GM23338 (cell line): ENCODE measurements at places on chromosomes 13 and 19. TPM values are rescaled to one million over a fixed set of nuclear protein-coding genes. Genes with fewer than 3 reads are reported as not detected.
A peak's percentile ranks its signal among the peaks of the same experiment; 100 is the strongest.

GRCh38 chr13:86020351-86021002 is 221.3 kb upstream of the SLITRK6 start:
- no peaks in the 10 kb centered on the region; the same call in 1 of the 2 replicates for H3K4me1 ChIP-seq
- H3K27me3 ChIP-seq, result no peaks in the 10 kb centered on the region
- no peaks in the 10 kb centered on the region for H3K36me3 ChIP-seq

GRCh38 chr13:72125561-72125960 is 258.6 kb upstream of the DACH1 start:
- H3K4me3 ChIP-seq, result no peak overlapping the region
- peaks cover 19% of the 10 kb centered on the region for H3K4me1 ChIP-seq
- DNase-seq, result no peak
- H3K27ac ChIP-seq, result no peak overlapping the region

- no peaks in the 10 kb centered on the region for H3K27me3 ChIP-seq
- H3K27ac ChIP-seq, result no peak overlapping the region
- no peak for DNase-seq
- H3K36me3 ChIP-seq, result 0 out of 2 replicates have a peak, but pooled peaks cover under 1% of the 10 kb centered on the region
Measured at GRCh38 chr19:15885919-15886318, 12.0 kb downstream of the CYP4F2 start.

DNA sequence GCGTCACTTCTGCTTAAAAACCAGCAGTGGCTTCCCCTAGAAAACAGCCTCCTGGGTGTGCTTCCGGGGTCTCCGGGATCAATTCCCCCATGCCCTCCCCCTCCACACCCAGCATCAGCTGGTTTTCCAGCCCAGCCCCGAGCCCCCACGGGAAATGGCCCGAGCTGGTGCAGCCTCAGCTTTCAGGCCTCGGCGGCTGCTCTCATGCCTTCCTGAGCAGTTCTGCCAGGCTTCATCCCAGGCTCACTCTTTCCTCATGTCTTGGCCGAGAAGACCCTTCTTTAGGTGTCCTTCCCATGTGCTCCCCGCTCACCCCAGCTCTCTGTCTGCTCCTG is 103.1 kb upstream of the RNF113B start:
- no peaks in the 10 kb centered on the region for H3K36me3 ChIP-seq
- no peak for DNase-seq
- H3K27me3 ChIP-seq, result no peaks in the 10 kb centered on the region
- no peak overlapping the region for H3K27ac ChIP-seq
- H3K4me1 ChIP-seq, result peaks cover 45% of the 10 kb centered on the region

- H3K4me3 ChIP-seq, result no peak overlapping the region
- no peaks in the 10 kb centered on the region for H3K36me3 ChIP-seq
Measured at GRCh38 chr19:49470615-49470978, 3.4 kb upstream of the FLT3LG start.

- peaks cover 5% of the 10 kb centered on the region for H3K36me3 ChIP-seq
- peak overlapping the region; percentile 32; the same call in 1 of the 2 replicates for H3K27ac ChIP-seq
- H3K4me1 ChIP-seq, result peaks cover 15% of the 10 kb centered on the region
- no peak overlapping the region for H3K4me3 ChIP-seq
- peak; percentile 58 for DNase-seq
- no peaks in the 10 kb centered on the region for H3K27me3 ChIP-seq
Measured at GRCh38 chr19:42196011-42197001, 21.2 kb downstream of the DEDD2 start.

- H3K27me3 ChIP-seq, result peaks cover 26% of the 10 kb centered on the region
- H3K4me3 ChIP-seq, result peak overlapping the region; percentile 83
- H3K27ac ChIP-seq, result 0 out of 2 replicates have a peak overlapping the region, but pooled peaks have one; percentile 19
- no peaks in the 10 kb centered on the region for H3K36me3 ChIP-seq
- DNase-seq, result no peak
Measured at GRCh38 chr19:12788042-12788681, 3.1 kb upstream of the JUNB start.

- H3K4me3 ChIP-seq, result peak overlapping the region; percentile 54
- peak; percentile 55 for DNase-seq
- H3K4me1 ChIP-seq, result peaks cover 4% of the 10 kb centered on the region; the same call in 1 of the 2 replicates
Measured at GRCh38 chr13:113110048-113110851, 4.7 kb downstream of the F7 start.

DNA sequence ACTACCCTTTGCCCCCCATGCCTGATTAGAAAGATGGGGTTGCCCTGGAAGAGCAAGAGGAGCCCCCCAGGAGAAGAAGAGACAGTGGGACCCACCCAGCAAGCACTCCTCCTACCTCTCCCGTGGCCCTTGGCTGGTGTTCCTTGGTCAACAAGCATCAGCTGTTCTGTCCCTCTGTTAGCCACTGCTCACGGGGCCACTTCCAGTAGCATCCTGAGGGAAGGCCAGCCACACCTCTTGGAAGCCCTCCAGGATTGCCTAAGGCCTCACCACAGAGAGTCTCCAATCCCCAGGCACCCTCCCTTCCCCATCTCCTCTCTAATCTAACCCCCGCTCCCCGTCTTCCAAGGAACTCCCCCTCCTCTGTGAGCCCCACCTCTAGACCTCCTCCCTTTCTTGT is 15.1 kb upstream of the DPP9 start:
- no peak overlapping the region for H3K27ac ChIP-seq
- no peaks in the 10 kb centered on the region for H3K27me3 ChIP-seq
- H3K4me1 ChIP-seq, result peaks cover 7% of the 10 kb centered on the region
- no peaks in the 10 kb centered on the region for H3K36me3 ChIP-seq
- no peak for DNase-seq

GRCh38 chr13:113991676-113992179 is 17.9 kb upstream of the C13orf46 start:
- H3K27ac ChIP-seq, result no peak overlapping the region
- no peak overlapping the region for H3K4me3 ChIP-seq
- no peaks in the 10 kb centered on the region for H3K27me3 ChIP-seq
- no peak for DNase-seq
- 0 out of 2 replicates have a peak, but pooled peaks cover 12% of the 10 kb centered on the region for H3K36me3 ChIP-seq

P2RY11 gene
- 3.4 and 4.3 TPM in 2 replicates for polyA plus RNA-seq

GSX1 gene
- polyA plus RNA-seq, result not detected in 2 replicates
